ENCODE measurements at places on chromosomes 4 and X.

DNA sequence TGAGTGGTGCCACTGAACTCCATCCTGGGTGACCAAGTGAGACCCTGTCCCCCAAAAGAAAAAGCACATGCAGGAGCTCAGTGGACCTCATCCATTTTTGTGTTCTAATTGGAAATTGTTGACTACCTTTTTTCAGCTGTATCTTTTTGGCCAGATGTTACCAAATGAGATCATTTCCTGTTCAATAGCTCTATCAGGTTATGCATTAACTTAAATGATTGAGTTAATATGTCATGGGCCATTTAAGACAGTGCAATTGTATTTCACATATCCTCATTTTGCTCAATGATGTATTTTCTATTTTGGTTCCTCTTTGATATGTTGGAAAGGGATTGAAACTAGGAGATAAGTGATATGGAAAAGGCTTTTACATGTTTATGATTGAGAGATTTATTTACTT is 26.2 kb upstream of the RHOH start:
- no peak for DNase-seq

DNA sequence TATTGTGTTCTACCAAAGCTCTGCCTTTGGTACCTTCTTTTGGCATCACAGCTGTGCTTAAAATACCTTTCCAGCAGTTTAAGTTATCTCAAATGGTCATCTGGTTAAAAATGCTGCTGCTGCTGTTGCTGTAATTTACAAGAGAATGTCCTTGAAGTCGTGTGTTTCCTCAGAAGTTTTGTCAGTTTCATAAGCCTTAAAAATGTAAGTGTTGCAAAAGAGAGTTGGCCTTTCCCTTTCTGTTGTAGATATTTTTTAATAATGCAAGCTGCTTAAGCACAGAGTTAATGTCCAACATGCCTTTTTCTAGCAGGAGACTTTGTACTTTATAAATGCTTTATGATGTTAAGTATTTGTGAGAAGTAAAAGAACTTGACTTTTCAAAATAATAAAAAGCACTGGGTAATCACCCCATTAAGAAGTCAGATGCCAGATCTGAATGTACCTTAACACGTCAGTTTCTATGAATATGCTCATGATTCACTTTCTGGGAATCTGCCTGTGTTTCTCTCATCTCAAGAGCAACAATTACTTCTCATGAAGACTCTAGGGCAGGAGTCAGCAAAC is 35.3 kb upstream of the TENM3 start:
- DNase-seq: no peak

GRCh38 chr4:77629885-77630284 is 24.3 kb downstream of the CXCL13 start:
- no peak for DNase-seq

GRCh38 chrX:119389871-119390501 is 9.2 kb upstream of the SLC25A43 start:
- DNase-seq: no peak

GRCh38 chr4:56134266-56134665 is 185.5 kb downstream of the CEP135 start:
- DNase-seq: no peak

DNA sequence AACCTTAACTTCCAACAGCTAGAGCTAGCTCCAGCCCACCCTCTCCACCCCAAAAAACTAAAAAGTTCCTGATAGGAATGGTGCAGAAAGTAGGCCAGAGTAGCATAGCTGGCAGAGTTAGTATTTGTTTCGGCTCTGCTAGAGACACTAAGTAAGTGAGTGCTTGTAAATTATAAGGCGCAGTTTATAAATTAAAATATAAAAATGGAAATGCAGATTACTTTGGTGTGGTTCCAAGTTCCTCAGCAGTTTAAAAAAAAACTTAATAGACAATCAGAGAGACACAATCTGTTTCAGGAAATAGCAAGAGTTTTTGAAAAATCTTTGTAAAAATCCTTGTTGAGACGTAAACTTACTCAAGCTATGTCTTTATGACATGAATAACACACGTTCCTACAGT is 2.8 kb upstream of the LGI2 start:
- no peak for DNase-seq

GRCh38 chrX:13028871-13029636 is 15.4 kb downstream of the FAM9C start:
- DNase-seq: no peak
